Esophagus squamous epithelium (tissue), 5 donors: ENCODE measurements at places on chromosomes 11 and 22.

GRCh38 chr11:67283481-67283963 is 5.6 kb upstream of the ANKRD13D start:
- no peak for DNase-seq

GRCh38 chr11:30596832-30597231 is 10.7 kb upstream of the MPPED2 start:
- no peak for DNase-seq

DNA sequence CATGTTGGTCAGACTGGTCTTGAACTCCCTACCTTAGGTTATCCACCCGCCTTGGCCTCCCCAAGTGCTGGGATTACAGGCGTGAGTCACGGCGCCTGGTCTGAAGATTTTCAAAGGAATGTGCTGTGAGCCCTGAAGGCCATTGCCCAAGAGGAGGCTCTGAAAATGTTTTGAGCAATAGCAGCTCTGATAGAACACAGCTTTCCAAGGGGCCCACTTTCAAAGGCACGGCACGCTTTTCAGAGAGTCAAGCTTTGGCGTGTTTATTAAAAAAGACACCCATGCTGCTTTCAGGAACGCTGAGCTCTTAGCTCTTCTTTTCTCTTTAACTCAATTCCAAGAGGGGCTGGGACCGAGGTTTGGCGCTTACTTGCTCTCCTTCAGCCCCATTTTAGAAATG is 73.8 kb upstream of the CDON start:
- no peak for DNase-seq

DNA sequence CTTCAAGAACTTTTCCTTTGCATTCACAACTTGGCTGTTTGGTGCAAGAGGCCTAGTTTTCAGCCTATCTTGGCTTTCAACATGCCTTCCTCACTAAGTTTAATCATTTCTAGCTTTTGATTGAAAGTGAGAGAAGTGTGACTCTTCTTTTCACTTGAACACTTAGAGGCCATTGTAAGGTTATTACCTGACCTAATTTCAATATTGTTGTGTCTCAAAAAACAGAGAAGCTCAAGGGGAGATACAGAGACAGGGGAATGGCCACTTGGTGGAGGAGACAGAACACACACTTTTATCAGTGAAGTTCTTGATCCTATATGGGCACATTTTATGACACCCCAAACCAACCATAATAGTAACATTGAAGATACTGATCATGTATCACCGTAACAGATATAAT is 532.3 kb downstream of the DLG2 start:
- no peak for DNase-seq

GRCh38 chr22:31084811-31085492 is 3.8 kb downstream of the SMTN start:
- peak; percentile 47 for DNase-seq

DNA sequence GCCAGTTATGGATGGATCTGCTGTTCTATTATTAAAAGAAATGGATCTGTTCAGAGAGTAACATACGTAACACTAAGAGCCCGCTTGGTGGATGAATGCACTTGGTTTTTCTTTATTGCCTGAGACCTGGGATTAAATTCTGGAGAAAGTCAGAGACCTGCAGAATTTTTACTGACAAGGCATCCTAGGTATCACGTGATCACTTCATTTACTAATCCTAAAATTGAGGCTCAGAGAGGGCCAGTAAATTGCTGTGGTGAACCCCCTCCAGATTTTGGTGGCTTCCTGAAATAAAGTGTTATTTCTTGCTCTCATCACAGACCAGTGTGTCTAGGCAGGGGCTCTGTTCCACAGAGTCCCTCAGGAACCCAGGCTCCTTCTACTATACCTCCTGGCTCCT is 187.9 kb upstream of the LARGE1 start:
- no peak for DNase-seq

- DNase-seq: no peak
Observed at GRCh38 chr11:70107191-70107590, 29.1 kb downstream of the ANO1 start.

- no peak for DNase-seq
Observed at GRCh38 chr22:36728505-36728904, 25.0 kb upstream of the CACNG2 start.

DNA sequence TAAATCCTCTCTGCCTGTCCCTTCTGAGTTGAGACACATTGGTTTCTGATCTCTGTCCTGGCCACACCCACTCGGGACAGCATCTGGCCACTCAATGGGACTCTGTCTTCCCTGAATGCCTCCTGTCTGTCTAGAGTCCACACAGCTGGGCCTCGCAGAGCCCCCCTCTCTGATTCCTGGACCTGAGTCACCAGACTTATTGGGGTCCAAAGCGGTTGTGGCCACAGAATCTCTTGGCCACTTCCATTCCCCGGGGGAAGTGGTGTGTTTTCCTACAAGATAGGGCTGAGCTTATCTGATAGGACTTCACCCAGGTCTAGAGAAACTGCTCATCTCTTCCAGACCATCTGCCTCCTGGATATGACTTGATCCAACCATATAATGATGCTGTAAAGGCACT is 57.4 kb upstream of the WNT11 start:
- no peak for DNase-seq

DNA sequence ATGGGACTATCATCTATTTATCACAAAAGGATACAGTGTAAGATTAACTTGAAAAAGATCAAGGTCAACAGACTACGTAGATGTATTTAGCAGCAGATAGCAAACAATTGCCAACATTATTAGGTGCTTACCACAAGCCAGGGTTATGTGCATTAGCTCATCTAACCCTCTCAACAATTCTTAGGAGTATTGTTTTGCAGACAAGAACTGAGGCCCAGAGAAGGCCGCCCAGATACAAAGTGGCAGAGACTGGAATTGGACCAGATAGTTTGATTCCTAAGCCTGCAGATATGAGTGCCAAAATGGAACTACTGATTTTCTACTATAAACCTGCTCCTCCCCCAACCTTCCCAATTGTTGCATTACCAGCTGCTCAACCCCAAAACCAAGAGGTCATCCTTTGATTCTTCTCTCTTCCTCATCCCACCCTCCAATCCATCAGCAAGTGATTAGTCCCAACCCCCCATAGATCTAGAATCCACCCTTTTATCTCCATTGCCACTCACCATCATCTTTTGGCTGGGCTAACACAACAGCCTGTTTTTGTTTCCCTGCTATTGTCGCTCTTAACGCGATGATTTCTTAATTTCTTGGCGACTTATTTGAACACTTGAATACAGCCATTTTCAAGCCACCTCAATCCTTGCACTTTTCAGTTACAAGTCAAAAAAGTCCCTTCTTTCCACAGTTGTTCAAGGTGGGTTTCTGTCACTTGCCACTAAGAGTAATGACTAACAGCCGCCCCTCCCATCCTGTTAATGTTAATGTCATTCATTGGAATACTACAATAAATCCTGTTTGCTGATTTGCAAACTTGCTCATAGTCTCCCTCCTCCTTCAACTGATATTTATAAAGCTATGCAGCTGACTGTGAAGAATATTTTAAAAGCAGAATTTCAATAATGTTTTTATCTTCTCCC is 2.7 kb downstream of the TMEM123 start:
- no peak for DNase-seq

- DNase-seq: no peak
Observed at GRCh38 chr22:29806196-29806595, 31.9 kb downstream of the ASCC2 start.

GRCh38 chr11:65053827-65054508 is 4.4 kb downstream of the NAALADL1 start:
- no peak for DNase-seq

DNA sequence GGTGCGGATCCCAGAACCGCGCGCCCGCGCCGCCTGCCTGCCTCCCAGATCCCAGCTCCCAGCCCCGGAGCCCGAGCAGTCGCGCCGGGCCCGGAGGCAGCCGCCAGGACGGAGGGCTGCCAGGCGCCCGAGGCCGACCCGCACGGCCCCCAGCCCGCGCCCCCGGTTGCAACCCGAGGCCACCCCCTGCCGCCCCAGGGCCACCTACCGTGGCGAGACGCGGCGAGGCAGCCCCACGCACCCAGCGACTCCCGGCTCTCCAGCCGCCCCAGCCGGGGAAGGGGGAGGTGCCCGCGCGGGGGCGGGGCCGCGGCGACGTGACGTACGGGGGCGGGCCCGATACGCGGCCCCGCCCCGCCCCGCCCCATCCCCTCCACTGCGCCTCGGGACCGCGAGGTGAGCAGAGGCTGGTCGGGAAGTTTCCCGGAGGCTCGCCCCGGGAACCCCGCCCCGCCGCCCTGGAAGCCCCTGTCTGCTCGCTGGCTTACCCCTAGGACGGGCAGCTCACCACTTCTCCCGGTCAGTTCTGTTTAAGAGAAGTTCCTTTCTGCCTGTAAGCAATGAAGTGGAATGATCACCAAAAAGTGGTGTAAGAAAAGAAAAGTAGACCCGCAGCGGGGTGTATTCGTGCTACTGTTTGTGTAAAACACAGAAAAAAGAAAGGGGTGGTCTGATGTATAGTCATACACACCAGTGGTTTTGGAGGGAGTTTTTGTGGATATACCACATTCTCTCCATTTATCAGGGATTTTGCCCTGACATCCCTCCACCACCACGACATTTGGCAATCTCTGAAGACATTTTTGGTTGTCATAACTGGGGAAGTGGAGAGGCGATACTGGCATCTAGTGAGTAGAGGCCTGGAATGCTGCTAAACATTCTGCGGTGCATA is at the start of gene TPST2:
TPST2 (minus strand) TSS at position 288 of the 892 bp plus-strand sequence. CDS start 48,502 bp downstream, outside the sequence.
- no peak for DNase-seq

DNA sequence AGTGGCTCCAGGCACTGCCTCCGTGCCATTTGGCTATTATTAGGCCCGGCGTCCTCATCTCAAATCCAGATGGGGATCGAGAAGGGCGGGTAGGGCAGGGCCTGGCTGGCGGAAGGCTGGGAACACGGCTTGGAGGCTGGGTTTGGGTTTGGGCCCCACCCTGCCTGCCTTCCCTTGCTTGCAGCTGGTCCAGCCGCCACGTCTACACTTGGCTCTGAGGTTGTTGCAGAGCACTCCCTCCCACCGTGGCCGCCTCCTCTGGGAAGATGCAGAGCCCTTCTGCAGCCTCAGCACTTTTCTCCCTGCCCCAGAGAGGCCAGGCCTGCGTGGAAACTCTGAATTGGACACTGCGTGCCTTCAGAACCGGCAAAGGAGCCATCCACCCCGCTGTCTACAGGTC is 5.2 kb upstream of the SMTN start:
- no peak for DNase-seq

GRCh38 chr11:10413268-10413667 is 41.8 kb upstream of the AMPD3 start:
- DNase-seq: no peak

DNA sequence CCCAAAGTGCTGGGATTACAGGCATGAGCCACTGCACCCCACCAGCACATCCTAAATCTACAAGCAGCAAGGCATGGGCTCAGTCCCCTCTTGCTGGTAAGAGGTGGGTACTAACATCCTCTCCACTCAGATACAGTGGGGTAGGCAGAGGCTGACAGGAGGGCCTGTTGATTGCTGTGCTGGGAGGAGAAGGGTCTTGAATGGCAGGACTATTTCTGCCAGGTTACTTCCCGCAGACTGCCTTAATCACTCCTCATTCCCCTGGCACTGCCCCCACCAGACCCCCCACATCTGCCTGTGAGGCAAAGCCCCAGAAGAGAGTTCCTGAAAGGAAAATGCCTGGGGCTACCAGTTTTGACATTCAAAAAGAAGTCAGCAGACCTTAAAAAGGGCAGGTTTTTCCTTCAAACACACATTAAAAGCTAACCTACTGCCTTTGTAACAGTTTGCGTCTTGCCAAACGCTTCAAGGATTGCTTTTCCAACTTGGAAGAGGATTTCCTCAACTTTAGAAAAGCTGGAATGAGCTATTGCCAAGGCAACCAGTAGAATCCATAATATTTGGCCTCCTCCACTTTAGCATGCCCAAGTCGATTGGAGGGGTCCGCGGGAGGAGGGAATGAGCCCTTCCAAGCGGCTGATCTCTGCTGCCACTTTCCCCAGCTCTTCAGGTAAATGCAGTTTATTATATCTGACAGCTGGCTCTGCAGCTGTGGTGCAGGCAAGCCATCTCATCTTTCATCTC is 62.0 kb downstream of the FDX1 start:
- DNase-seq: no peak

DNA sequence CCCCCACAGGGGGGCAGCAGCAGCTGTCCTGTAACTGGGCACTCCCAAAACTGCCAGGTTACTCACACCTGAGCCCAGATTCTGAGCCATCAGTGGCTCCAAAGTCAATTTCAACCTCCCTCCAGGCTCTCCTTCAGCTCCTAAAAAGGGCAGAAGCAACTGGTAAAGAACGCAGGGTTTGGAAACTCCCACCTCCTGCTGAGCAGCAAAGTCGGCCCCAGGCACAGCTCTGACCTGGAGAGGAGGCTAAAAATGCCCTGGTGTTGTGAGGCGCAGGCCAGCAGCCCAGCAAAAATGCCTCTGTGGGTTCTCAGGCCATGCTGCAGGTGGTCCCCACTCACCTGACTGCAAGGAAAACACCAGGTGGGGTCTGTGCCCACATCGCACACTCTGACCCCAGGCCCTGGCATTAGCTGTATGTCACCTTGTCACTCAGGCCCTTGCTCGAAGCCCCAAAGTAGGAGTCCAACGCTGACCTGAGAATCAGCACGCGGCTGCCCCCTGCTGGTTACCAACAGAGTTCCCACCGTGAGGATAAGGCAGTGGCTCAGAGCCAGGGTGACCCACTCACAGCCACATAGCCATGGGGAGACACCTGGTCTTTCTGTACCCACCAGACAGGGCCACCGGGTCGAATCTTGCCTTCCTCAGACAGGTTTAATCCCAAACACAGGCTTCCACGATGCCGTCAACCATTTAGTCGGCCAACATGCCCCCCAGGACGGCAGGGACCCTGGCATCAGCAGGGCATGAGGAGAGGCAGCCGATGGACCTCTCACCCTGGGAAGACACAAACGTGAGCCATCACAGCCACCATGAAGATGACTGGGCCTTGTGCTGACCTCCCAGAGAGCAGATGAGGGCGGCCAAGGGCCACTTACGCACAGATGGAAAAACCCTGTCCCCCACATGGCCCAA is 11.1 kb downstream of the POLR3H start:
- DNase-seq: no peak

DNA sequence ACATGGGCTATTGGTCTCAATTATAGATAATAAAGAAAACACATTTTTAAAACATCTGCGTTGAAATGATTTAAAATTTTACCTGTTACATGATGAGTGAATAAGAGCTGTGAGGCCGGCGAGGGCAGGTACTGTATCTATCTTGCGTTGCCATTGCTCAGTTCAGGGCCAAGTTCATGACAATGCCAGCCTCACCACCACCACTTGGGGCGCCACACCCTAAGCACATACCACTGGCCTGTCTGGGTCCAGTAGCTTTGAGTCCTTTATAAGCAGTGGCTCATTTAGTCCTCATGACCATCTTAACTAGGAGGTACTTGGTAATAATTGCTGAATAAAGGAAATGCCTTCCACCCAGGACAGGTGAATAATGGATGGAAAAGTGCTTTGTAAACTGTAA is 14.5 kb upstream of the MB start:
- DNase-seq: no peak

- no peak for DNase-seq
Observed at GRCh38 chr22:38115423-38116205, 5.1 kb upstream of the BAIAP2L2 start.
